ENCODE measurements at places on chromosomes 13 and 19. TPM values are rescaled to one million over a fixed set of nuclear protein-coding genes. Genes with fewer than 3 reads are reported as not detected.

DNA sequence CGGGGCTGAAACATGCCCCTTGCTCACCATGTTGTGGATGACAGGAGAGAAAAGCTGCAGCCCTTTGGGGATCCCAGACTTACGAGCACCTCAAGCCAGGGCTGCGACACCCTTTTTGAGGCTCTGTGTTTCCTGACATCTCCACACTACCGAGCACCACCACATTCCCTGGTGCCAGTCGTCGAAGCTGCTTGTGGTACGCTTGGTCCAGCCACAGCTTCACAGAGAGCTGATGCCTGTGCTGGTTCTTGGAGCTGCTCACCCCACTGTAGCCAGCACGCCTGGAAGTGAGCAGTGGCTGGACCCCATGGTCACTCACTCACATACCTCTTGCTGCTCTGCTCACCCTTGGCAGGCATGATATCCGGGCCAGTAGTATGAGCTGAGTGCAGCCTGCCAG lies 367.5 kb downstream of the SLITRK6 start:
- DNase-seq: no peak

DNA sequence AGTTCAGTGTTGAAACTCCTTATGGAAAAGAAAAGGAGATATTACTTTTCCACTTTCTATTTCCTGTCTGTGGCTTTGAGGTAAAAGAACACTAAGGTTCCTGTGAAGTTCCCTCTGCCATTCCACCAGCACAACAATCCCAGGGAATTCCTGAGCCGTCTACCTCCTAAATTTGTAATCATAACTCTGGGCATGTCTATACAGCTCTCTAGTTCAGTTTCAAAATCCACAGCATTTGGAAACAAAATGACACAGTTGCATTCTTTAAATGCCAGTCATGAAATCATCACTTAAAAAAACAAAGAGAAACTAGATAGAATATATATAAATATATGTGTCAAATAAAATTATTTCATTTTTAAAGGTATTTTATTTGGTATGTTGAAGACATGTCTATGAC lies 9.0 kb upstream of the THSD1 start:
- no peak for DNase-seq

The HSD17B14 gene
- 20.4 TPM for polyA plus RNA-seq

GRCh38 chr13:112145551-112146360 lies 78.8 kb downstream of the SOX1 start:
- DNase-seq: no peak

The C19orf33 gene
- polyA plus RNA-seq: 93.6 TPM

The LSR gene
- polyA plus RNA-seq: 20.1 TPM

GRCh38 chr19:4567584-4568071 lies 8.1 kb upstream of the SEMA6B start:
- no peak for DNase-seq

DNA sequence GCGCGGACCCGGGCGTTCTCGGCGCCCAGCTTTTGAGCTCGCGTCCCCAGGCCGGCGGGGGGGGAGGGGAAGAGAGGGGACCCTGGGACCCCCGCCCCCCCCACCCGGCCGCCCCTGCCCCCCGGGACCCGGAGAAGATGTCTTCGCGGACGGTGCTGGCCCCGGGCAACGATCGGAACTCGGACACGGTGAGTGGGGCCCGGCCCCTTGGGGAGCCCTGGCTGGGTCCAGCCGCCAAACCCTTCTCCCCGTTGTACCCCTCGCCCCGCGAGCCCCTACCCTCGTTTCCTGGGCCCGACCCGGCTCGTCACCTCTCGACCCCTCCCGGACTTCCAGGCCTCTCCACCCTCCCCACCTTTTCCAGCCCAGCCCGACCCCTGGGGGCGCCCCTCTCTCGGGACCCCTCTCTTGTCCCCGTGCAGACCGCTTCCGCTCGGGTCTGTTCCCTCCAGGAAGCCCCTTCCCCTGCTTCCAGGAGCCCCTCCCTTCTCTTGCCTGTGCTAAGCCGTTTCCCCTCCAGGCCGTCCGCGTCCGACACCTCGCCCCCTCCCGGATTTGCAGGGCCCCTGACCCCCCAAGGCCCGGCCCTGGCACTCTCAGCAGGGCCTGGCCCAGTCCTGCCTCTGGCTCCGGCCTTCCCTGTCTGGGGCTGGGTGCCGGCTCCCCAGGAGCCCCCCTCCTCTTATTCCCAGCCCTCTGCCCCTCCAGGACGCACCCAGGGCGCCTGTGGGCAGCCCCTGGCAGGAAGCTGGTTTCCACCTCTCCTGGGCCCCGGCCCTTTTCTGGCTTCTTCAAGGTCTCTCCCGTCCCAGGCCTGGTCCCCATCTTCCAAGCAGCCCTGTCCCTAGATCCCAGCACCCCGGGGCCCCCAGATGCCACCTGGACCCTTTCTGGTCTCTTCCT lies 632 bp downstream of the MARK4 start:
- no peak for DNase-seq

- DNase-seq: no peak
Observed at GRCh38 chr19:55176076-55176475, 4.0 kb downstream of the SYT5 start.

The NFIX gene
- 10.5 TPM for polyA plus RNA-seq

The ZNF492 gene
- 0.23 TPM for polyA plus RNA-seq

DNA sequence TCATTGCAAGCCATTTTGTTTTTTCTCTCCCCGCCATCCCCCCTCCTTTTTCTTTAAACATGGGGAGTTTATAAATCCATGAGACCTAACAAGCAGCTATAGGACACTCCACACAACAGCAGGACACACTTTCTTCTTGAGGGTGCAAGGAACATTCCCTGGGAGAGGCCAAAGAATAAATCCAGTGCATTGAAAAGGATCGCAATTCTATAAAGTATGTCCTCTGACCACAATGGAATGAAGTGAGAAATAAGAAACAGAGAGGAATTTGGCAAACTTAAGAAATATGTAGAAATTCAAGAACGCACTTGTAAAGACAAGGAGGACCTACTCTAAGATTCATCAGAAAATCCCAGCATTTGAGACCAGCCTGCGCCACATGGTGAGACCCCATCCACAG lies 11.9 kb downstream of the KLF2 start:
- DNase-seq: no peak

Measured in thymus (tissue), 14 donors.